Omental fat pad (tissue), 4 donors: ENCODE measurements at places on chromosomes 7 and 10.

GRCh38 chr10:129383651-129384050 lies 83.4 kb upstream of the MGMT start:
- DNase-seq, result no peak

GRCh38 chr7:100024020-100024619 lies 8.7 kb downstream of the ZKSCAN1 start:
- no peak for DNase-seq

GRCh38 chr10:111267673-111268072 lies 190.8 kb downstream of the ADRA2A start:
- DNase-seq, result no peak

- no peak for DNase-seq
Observed at GRCh38 chr7:103985565-103986126, 3.8 kb downstream of the RELN start.

DNA sequence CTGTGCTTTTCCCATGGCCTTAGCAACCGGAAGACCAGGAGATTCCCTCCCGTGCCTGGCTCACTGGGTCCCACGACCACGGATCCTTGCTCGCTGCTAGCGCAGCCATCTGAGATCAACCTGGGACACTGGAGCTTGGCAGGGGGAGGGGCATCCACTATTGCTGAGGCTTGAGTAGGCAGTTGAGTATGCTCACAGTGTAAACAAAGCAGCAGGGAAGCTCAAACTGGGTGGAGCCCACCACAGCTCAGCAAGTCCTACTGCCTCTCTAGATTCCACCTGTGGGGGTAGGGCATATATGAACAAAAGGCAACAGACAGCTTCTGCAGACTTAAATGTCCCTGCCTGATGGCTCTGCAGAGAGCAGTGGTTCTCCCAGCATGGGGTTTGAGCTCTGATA lies 697.0 kb downstream of the SORCS1 start:
- no peak for DNase-seq

DNA sequence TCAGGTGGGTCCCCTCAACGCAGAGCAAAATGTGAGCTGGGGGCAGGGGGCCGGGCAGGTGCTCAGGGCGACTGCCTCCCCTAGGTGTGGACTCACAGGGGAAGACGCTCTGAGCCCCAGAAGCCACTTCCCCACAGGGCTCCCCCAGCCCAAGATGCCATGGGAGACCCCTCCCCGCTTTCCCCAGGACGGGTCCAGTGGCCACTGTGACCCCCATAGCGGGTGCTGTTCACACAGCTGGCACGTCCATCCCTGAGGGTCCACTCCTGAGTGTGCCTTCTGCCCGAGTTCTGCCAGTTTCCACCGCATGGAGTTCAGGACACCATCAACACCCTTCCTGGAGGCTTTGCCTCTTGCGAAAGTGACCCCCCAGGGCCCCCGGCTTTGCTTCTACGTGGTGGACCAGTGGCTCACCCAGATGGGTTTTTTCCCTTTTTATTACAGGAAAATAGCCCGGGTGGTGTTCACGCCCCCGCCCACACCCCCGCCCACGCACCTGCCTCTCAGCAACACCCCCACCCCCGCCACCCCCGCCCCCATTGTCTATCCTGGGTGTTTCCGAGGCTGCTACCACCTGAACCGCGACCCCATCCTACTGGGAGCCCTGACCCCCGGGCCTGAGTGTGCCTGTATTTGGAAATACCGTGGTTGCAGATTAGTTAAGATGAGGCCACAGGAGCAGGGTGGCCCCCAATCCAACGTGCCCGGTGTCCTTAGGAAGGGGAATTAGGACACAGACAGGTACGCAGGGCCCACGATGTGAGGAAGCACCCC lies 32.0 kb downstream of the ADAP1 start:
- DNase-seq, result peak; percentile 20

DNA sequence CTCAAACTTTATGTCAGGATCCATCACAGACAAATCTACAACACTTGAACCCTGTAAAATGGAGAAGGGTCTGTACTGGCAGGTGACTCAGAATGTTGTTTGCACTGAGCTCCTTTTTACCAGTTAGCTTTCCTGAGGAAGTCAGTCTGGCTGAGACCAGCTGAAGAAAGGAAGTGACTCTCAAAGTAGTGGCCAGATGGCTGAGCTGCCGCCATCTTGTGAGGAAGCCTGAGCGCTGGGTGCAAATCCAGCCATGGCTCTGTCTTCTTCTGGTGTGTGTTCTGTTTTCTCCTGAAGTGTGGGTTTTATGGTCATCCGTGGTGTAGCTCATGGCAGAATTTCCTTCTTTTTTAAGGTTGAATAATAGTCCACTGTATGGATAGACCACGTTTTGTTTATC lies 25.5 kb upstream of the ECHDC3 start:
- no peak for DNase-seq

DNA sequence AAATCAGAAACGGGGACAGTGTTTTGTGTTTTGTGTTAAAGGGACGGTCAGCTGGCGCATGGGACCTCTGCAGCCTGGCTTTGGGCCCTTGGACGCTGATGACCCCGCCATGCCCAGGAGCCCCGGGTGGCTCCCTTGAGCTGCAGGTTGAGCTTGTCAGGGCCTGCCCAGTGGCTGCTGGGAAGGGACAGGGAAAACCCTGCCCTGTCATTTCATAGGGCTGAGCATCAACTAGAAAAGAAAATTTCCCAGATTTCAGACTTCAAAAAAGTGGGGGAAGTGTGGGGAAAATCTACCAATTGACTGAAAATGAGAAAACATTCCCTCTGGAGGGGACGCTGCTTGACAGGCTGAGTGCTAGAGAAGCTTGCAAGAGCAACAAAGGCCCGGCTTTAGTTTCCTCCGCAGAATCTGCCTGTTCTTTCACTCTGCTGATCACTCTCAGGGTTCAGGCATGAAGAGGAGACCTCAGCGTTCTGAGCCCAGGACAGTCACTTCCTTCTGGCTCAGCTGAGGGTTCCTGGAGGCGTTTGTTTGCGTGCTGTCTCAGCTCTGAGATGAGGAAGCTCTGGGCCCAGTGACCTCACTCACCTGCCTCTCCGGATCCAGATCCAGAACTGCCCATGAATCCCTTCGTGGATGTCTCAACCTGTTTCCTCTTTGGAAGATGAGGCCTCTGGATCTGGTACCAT lies 18.6 kb upstream of the DNAJB6 start:
- DNase-seq, result no peak

GRCh38 chr7:69654849-69655707 lies 56.8 kb downstream of the AUTS2 start:
- DNase-seq, result no peak

GRCh38 chr7:152974577-152974976 lies 215.0 kb downstream of the ACTR3B start:
- no peak for DNase-seq

GRCh38 chr10:56823849-56824248 lies 462.8 kb upstream of the ZWINT start:
- no peak for DNase-seq

DNA sequence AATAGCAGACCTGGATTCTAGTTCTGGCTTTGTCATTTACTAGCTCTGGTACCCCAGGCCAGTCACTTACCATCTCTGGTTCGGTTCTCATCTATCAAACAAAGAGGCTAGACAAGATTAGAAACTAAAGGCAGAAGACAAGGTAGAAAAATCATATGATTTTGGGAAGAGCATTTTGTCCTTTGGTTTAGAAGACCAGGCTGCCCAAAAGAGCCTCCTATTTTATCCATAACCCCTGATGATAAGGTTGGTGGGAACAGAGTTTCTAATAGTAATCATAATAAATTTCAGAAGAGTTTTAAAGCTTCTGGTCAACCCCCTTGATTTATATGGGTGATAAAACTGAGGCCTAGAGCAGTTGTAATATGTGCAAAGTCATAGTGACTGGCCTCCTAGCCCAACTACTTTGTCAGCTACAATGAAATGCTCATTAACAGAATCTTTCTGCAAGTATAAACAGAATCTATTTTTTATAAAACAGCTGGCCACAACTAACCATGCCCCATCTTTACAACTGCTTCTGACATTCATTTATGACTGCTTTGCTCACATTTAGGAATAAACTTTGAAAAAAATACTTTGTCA lies 23.4 kb downstream of the COX15 start:
- no peak for DNase-seq

DNA sequence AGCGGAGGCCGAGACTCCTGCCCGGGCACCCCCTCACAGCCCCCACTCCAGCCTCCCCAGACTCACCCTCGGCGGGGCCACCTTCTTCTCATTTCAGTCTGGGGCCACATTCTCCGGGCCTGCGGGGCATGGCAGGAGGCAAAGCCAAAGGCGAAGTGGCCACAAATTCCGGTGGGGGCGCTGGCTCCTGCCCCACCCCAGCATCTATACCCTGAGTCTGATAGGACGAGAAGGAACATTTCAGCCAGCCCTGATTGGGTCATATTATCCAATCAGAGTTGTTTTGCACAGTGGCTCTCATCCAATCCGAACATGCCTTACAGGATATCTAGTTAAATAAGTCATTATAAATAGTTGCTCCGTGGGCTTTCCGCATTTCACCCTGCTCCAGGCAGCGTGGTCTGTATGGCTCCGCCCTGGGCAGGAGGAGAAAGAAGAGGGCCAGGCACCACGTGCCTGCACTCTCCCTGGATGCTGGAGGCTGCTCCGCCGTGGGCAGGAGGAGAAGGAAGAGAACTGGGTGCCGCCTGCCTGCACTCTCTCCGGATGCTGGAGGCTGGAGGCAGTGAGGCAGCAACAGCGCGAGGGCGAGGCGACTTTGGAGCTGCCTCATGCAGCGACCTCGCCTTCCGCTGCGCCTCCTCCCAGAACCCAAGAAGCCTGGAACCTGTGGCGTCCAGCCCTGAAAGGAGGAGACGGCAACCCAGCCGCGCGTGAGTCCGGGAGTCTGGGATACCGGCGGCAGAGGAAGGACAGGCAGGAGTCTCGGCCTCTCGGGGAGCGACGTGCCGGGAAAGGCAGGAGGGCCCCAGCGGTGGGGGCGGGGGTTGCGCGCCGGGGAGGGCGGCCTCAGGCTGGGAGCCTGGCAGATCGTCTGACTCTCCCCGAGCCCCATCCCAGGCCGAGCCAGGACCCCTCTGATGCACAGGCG lies 162.9 kb downstream of the ZNF33B start:
- no peak for DNase-seq

GRCh38 chr10:20883552-20883951 lies 13.6 kb downstream of the NEBL start:
- DNase-seq, result no peak

GRCh38 chr7:147304376-147304775 lies 1187.8 kb downstream of the CNTNAP2 start:
- DNase-seq, result no peak

DNA sequence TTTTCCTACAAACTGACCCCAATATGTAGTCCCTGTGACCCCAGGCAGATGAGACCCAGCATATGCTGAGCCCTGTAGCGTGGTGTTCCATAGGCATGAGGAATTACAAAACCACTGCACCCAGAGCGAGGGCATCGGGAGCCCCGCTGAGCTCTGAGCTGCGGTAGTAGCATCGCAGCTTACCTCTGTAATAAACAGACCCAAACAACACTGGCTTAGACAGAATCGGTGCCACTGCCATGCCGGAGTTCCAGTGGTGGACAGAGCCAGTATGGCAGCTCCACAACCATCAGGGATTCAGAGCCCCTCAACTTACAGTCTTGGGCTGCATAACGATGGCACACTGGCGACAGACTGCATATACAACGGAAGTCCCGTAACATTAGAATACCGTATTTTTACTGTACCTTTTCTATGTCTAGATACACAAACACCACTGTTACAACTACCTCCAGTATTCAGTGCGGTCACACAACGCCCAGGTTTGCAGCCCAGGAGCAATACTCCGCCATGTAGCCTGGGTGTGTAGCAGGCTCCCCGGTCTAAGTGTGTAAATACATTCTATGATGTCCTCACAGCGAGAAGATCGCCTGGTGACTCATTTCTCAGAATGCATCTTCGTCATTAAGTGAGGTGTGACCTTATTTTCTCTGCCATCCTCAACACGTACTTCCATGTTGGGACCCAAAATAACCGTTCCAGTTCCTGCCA lies 68.8 kb downstream of the PROSER2 start:
- DNase-seq, result no peak

DNA sequence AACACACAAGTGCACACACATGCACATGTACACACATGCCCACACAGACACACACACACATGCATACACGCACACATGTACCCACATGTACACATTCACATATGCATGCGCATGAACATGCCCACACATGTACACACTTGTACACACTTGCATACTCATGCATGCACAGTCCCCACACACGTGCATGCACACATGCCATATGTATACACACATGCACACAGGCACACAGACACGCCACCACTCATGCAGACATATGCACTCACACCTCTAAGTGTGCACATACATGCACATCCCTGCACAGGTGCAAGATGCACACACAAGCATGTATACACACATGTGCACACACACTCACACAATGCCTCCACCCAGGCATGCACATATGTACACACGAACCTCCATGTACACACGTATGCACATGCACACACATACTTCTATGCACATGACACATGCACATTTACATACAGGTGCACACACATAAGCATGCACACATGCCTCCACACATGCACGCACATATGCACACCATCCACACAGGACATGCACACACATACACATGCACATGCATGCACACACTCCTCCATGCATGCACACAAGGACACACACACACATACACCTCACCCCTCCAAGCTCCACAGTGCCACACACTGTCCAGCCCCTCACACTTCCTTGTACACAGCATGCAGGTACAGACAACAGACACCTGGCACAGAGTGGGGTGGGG lies 45.8 kb downstream of the YKT6 start:
- DNase-seq, result no peak
